CD8-positive, alpha-beta T cell (primary cell): ENCODE measurements at places on chromosomes 3 and 15.

DNA sequence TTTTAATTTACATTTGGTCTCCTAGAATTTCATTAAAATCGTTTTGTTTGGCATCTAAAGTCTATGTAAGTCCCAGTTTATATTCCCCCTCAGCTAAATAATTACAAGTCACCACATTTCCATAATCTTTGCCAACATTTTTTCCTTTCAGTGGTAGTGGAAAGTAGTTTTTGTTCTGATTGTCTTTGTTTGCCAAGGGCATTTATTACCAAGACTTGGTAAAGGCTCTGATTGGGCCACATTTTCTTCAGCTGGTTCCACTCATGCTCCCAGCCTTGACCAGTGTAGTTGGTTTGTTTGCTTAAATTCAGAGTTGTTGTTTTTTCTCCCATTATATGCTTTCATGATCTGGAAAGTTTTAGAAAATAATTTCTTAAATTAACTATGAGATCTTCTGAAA lies 153.4 kb upstream of the MME start:
- DNase-seq, result no peak

- DNase-seq, result no peak
Observed at GRCh38 chr3:192879346-192880031, 38.2 kb downstream of the MB21D2 start.

- DNase-seq, result no peak
Observed at GRCh38 chr15:60651734-60652141, 172.8 kb upstream of the ICE2 start.

DNA sequence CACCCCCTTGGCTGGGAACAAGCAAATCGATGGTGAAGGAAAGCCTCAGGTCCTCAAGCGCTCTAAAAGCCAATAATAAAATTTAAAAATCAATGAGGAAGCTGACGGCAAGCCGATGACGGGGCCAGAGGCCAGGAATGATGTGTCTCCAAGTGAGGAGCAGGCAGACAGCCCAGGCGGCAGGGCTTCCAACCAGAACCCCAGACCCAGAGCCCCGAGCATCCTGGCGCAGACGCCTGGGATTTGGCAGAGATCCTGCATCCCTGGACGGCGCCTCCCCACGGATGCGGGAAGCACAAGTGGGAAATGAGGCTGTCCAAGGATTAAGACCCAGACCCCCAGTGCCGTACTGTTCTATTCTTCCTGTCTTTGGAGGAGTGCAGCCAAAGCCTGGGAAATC lies 123.0 kb upstream of the PROK2 start:
- no peak for DNase-seq

- DNase-seq, result peak; percentile 40
Observed at GRCh38 chr15:64060716-64061115, 14.4 kb upstream of the DAPK2 start.

DNA sequence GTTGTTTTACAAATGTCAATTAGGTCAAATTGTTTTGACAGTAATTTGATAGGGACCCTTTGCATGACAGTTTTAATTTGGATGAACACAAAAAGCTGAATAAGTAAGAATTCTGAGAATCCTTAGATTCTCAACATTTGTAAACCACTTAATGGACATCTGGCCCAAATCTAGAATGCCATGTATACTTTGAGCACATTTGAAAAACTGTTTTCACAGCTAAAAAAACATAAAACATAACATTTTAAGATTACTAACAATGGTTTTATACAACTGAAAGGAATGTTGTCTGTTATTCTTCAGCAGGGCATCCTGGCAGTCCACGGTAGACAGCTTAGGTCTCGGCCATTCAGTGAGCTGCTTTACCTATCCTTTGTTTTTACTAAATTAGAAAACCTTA lies 34.5 kb upstream of the TM2D3 start:
- no peak for DNase-seq

GRCh38 chr15:101295607-101296161 lies 636 bp upstream of the SNRPA1 start:
- no peak for DNase-seq

GRCh38 chr3:18417904-18418572 lies 7.1 kb downstream of the SATB1 start:
- DNase-seq, result no peak

GRCh38 chr3:39318301-39318700 lies 11.2 kb upstream of the CCR8 start:
- DNase-seq, result no peak

DNA sequence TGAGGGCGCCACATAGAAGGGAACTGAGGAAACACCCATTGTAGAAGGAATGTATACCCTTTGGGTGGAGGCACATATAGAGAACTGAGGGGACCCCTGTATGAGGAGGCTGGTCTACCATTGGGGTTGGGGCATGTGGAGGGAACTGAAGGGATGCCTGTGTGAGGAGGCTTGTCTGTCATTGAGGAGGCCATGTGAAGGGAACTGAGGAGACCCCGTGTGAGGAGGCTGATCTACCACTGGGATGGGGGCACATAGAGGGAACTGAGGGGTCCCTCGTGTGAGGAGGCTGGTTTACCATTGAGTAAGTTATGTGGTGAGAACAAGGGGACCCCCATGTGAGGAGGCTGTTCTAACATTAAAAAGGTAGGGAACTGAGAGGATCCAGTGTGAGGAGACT lies 156.1 kb downstream of the FBLN2 start:
- DNase-seq, result no peak

DNA sequence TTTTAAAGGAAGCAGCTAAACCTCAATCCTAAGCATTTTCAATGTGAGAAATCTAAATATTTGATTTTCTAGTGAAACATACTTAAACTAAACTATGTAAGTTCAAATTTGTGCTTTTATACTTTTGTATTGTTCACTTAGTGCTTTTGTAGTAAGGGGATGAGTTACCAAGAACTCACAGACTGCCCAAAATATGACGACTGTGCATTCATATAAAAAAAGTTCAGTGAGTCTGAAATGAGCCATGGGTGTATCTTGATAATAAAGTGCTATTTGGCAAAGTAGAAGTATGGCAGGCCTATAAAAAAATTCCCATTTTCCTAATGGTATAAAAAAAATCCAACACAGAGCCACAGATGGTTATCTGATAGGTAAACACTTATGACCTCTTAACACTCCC lies 66.2 kb downstream of the NPTN start:
- DNase-seq, result no peak

DNA sequence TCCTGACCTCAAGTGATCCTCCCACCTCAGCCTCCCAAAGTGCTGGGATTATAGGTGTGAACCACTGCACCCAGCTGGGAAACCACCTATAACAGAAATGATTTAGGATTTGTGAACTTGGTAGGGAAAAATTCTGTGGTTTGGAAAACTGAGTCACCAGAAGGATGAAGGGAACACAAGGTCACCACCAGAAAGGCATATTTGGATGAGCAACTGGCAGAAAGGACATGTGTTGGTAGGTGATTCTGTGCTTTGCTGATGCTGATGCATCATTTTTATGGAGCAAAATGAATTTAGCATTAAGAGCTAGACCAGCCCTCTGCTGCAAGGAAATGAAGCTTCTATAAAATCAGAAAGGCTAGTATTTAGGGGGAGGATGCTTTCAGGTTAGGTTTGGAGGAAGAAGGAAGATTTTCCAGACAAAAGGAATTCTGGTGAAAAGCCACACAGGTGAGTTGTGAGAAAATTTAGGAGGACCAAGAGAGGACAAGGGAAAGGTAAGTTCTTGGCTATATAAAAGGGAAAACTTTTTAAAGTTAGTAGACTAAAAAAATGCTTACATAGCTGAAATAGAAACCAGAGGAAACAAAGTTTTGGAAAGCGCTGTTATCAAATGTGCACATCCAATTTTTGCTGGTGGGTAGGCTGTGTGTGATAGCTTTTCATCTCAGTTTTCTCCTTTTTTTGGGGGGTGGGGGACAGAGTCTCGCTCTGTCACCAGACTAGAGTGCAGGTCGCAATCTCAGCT lies 3.6 kb downstream of the PXK start:
- no peak for DNase-seq
